Activated naive CD8-positive, alpha-beta T cell treated with anti-CD3 and anti-CD28 coated beads, Interleukin-2, amount 50 U/mL, for 16 hours (primary cell): ENCODE measurements at places on chromosomes 2 and 18.

DNA sequence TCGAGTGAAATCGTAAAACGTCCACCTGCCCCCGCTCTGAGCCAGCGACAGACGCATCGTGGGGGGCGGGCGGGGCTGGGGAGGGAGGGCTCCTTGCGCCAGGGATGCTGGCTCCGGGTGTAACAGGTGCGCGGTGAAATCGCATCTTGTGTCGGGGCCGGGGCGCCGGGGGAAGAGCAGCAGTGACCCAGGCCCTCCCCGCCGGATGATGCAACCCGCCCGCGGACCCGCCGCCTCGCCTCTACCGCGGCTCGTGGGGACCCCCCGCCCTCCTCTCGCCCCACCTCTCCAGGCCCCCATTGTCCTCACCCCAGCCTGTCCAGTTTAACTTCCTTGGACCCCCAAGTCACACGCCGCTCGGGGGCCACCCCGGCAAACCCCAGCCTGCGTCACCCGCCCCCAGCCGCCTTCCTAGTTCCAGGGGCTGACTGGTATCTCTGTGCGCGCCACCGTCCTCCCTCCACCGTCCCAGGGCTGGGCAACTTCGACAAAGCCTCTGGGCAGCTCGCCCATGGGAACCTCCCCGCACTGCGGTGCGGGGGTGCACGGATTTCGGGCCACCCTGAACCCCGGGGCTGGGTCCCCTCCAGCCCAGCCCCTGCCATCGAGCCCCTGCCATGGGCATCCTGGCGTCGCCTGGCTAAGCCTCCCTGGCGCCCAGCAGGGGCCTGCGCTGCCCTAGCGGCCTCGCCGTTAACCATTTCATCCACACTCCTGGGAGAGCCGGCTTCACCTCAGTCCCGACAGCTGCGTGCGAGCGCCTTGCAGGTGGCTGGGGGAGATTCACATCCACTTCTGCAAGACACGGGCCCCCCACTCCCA lies 799 bp upstream of the KIF1A start:
- no peak for DNase-seq

DNA sequence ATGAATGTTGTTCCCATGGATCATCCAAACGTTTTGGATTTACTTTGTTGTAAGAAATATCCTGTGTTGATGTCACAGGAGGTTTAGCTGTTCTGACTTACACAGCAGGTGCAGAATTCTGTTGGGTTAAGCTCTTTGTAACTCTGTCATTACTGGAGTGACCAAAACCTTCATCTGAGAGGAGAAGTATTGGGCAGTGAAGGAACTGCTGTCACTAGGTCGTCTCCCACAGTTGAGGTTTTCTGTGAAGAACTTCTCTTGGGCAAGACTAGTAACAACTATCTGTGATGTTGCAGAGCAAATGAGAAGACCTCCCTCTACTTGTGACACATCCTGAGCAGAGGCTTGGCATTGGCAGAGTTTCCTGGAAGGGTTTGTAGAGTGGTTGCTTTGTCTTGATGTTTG lies 2.9 kb downstream of the SPTBN1 start:
- no peak for DNase-seq

- DNase-seq: no peak
Measured at GRCh38 chr2:49306925-49307324, 152.6 kb upstream of the FSHR start.

GRCh38 chr2:110655701-110656100 lies 22.2 kb downstream of the BUB1 start:
- no peak for DNase-seq

GRCh38 chr2:180647221-180647620 lies 333.2 kb upstream of the UBE2E3 start:
- no peak for DNase-seq

GRCh38 chr2:98483257-98483861 lies 38.7 kb downstream of the INPP4A start:
- no peak for DNase-seq

DNA sequence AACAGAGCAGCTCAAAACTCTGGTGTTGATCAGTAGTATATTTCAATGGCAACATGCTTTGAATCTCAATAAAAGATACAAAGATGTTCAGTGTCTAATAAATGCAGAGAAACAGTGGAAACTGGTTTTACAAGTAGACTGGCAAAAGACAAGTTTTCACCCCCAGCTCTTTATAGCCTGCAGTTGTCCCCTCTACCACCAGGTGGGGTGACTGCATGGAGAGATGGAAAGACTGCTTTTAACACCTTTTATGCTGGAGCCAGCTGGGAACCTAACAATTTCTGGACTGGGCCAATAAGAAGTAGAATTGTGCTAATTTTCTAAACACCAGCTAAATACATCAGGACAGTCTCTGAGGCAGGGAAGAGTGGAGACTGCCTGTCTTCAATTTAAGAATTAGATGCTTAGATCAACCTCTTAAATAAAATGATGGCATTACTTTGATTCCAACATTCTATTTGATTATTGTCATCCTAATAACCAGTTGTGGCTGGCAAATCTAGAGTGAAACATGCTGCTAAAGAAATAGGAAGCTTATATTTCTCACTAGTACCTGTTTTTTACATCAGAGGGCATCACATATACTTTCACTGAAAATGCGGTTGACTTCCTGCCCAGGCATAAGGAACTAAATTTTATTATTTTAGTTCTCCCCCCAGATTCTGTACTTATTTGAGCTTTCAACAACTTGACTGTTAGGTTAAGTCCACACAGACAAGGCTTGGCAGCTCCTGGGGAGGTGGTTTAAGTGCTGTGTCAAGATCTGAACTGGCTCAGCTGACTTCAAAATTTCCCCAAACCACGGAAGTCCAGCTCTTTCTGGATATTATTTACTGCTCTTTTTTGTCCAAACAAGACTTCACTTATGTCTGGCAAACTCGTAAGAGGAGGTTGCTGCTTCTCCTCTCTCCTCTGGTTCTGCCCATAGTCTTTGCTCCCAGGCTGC lies 140.5 kb downstream of the TPGS2 start:
- no peak for DNase-seq

DNA sequence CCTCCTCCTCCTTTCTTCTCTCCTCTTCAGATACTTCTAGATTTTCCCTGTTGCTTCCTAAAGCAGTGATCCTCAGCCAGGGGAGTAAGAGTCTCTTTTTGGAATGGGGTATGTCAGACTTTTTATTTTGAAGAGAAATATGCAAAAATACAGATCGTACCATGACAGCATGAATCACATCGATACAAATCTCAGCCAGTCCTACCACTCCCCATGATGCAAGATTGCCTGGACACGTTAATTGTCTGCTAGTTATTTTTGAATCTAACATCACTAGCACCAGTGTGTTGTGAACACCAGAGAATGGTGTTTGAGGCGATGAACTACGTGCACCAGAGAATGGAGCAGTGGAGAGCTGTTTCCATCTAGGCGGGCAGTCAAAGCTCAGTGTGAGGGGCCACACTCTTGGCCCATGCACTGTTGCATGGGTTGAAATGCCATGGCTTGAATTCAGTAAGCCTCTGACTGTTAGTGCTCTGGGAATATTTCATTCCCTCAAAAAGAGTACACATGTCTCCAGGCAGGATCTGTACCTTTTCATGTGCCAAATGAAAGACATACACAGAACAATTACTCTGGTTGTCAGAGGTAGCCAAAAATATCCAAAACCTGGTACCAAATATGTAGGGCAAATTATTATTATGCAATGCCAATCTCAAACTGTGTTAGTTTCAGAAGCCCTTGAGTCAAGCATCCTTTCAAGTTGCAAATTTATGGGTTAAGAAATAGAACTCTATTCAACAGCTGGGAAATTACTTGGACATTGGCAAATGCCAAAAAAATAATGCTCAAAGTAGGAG lies 46.3 kb upstream of the RALBP1 start:
- DNase-seq: no peak

DNA sequence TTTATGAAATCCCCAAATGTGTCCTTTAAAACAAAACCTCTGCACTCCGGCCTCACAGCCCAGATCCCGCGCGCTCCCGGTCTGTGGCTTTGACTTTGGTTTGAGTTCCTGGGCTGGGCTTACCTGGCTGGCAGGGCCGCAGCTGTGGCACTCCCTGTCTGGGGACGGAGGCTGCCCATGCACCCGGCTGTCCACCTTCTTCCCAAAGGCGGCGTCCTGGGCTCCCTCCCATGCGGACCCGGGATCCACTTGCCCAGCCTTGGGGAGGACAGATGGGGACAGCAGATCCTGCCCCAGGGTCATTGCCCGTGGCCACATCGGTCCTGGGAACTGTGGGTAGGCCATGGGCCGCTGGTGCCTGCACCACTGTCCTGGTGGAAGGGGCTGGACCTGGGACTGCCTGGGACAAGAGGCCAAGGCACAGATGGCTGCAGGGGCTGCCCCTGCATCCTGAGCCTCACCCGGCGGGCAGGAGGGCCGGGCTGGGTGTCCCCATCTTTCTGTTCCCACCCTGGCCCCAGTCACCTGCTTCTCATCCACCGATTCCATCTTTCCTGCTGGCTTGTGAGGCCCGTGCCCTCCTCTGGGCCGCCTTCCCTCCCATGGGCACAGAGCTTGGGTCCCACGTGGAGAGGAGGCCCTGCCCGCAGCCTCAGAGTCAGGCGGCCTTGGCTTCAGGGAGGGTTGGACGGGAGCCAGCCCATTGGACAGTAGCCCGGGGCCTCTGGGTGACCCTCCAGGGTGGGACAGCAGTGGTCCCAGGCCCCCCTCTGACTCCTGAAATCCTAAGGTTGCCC lies 27.7 kb downstream of the NFATC1 start:
- no peak for DNase-seq

GRCh38 chr2:39455826-39456225 lies 18.7 kb upstream of the MAP4K3 start:
- DNase-seq: no peak

DNA sequence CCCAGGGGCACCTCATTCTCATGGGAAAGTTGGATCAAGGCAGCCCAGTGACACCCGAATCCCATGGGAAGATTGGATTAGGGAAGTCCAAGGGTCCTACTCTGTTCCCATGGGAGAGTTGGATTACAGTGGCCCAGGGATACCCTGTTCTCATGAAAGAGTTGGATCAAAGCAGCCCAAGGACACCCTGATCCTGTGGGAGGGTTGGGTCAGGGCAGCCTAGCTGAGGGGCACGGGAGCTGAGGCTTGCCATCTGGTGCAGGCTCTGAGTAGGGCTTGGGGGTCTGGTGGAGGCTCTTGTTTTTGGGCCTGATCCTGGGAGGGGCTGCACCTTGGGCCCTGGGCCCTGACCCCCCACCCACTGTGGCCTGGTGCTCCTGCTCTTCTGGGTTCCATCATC lies 87.1 kb downstream of the ACKR3 start:
- DNase-seq: no peak

GRCh38 chr2:151973013-151973900 lies 125.6 kb downstream of the CACNB4 start:
- no peak for DNase-seq

GRCh38 chr2:111121028-111121827 lies 514 bp downstream of the BCL2L11 start:
- DNase-seq: no peak

GRCh38 chr2:233820774-233821105 lies 33.6 kb downstream of the HJURP start:
- no peak for DNase-seq

DNA sequence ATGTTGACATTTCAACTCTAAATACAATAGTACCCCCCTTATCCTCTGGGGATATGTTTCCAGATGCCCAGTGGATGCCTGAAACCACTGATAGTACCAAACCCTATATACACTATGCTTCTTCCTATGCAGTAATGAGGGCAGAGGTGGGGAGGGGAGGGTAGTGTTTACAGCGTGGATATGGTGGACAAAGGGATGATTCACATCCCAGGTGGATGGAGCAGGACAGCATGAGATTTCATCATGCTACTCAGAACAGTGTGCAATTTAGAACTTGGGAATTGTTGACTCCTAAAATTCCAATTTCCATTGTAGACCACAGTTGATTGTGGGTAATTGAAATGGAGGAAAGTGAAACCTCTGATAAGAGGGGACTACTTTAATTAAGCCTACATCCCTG lies 75.4 kb downstream of the TSN start:
- DNase-seq: no peak

- no peak for DNase-seq
Measured at GRCh38 chr2:239465017-239466001, 64.5 kb upstream of the HDAC4 start.

DNA sequence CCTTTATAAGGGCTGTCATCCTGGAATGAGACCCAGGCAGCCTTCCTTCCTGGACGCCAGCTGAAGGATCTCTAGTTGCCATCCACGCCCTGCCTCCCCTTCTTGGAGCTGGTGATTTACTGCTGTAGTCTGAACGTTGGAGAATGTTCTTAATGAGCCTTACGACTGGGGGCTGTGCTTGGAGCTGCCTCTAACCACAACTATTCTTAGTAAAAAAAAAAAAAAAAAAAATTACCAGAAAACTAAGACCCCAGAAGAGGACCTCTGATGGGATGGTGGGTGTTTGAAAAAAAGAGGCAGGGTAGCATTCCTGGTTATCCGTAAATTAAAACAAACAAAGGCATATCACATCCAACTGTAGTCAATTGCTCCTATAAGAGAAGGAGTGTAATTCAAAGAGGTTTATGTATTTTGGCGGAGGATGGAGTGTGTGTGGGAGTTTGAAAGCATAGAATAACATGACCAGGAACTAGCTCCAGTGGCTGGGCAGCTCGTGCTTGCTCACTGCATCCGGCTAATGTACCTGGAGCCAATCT lies 105.4 kb downstream of the QPCT start:
- DNase-seq: no peak

DNA sequence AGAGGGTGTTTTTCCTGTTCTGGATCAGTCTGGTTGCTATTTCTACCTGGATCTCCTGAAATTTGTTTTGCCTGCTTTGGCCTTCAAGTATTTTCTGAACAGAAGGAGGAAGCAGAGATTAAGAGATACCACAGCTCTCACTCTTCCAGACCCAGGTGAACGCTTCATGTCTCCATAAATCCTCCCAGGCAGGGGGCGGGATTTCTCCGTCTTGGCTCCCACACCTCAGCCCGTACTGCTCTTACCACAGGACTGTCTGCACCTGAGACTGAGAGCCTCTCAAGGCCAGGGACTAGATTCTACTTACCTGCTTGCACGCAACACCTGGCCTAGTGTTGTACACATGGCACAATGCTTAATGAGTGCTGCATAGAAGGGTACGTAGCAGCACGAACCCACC lies 59.9 kb upstream of the LRPPRC start:
- DNase-seq: no peak

DNA sequence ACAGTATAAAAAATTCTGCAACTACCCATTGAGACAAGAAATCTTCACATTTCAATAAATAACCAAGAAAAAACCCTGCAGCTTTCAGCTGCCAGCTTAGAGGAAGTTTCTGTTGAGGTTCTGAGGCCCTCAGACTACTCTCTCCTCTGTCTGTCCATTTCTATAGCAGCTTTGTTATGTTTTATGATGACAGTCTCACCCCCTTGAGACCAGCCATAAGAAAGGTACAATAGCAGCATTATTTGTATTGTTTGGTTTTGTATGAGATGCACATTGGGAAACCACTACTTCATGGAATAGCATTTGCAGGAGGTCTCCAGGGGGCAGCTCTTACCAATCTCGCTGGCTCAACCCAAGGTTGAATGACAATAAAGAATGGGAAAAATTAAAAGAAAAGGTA lies 334.6 kb upstream of the VRK2 start:
- DNase-seq: no peak
